Activated CD4-positive, alpha-beta T cell treated with anti-CD3 and anti-CD28 coated beads, Interleukin-2, amount 50 U/mL, for 48 hours (primary cell): ENCODE measurements at places on chromosomes 3 and 15.

DNA sequence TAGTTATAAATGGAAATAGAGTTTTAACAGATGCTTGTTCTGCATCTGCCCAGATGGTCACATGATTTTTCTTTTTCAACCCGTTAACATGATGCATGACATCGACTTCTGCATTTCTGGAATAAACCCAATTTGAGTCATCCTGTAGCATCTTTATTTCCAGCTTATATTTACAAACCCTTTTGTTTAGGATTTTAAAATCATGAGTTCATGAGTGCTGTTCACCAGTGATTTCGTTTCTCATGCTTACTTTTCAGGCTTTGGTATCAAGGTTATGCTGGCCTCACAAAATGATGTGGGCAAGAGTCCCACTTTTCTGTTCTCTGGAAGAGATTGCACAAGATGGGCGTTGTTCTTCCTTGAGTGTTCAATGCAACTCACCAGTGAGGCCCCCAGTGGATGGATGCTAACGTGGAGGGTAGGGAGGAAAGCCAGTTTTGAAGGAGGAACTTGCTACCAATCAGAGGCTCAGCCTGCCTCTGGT is 5.2 kb downstream of the HRH1 start:
- no peak for DNase-seq

DNA sequence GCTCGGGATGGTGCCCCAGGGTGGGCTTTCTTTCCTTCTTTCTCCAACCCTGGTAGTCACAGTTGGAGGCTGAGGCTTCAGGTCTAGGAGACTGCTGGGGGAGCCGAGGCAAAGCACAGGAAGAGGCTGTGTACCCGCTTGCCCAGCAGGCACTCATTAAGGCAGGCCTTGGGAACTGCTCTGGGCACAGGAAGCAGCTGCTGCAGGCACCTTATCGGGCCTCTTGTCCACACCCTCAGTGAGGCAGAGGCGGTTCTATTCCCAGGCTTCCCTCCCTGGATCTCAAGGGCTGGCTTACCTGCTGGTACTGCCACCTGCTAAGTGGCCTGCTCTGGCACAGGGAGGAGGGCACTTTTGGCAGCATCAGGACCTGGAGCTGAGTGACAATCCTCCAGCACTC is 15.8 kb upstream of the GRM2 start:
- DNase-seq, result no peak

- DNase-seq, result no peak
Measured at GRCh38 chr3:196938576-196938975, 3.8 kb downstream of the NCBP2 start.

GRCh38 chr3:101976473-101976872 is 127.2 kb downstream of the NFKBIZ start:
- DNase-seq, result no peak

GRCh38 chr3:177055605-177056571 is 141.4 kb downstream of the TBL1XR1 start:
- DNase-seq, result no peak
